ENCODE measurements at places on chromosomes 5 and 9. TPM values are rescaled to one million over a fixed set of nuclear protein-coding genes. Genes with fewer than 3 reads are reported as not detected.

DNA sequence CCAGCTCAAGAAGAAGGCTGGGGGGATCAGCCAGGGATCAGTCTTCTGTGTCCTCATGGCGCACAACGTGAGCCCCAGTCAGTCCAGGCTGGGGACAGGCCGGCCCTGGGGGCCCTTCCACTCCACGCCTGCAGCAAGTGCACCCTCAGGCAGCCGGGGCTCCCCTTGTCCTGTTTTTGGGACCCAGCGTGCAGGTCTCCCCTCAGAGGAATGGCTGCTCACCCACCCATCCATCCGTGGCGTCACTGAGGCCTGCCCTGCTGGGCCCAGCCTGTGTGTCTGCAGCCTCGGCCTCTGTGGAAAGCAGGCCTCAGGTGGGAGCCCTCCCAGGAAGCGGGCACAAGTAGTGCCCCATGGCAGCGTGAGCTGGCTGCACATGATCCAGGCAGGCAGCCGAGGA, 52.6 kb upstream of the FCN2 start:
- no peaks in the 10 kb centered on the region for H3K36me3 ChIP-seq
- no peaks in the 10 kb centered on the region for H3K4me1 ChIP-seq
- H3K27me3 ChIP-seq: no peaks in the 10 kb centered on the region
- no peak overlapping the region for H3K27ac ChIP-seq
- no peak for DNase-seq

- no peak overlapping the region for H3K27ac ChIP-seq
- H3K4me3 ChIP-seq: no peak overlapping the region
- H3K36me3 ChIP-seq: no peaks in the 10 kb centered on the region
- no peak for DNase-seq
- no peaks in the 10 kb centered on the region for H3K27me3 ChIP-seq
Measured at GRCh38 chr5:94888674-94889073, 270.2 kb downstream of the SLF1 start.

DNA sequence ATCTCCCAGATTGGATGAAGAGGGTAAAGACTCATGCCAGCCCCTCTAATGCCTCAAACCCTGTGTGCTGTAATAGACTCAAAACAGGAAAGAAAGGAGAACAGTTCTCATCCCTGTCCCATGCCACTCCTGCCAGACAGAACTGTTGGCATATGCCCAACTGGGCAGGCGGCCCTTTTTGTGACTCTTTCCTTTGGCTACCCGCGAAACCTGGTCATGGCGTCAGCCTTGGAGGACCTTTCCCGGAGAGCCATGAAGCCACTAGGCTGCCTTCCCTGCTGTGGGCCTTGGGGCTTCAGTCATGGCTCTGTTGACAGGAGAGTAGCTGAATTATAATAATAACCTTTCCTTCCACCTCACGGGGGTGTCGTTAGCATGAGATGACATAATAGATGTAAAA, 75.9 kb upstream of the SEMA6A start:
- peaks cover 51% of the 10 kb centered on the region for H3K4me1 ChIP-seq
- no peaks in the 10 kb centered on the region for H3K36me3 ChIP-seq
- H3K27me3 ChIP-seq: no peaks in the 10 kb centered on the region
- no peak overlapping the region for H3K27ac ChIP-seq
- DNase-seq: no peak
- no peak overlapping the region for H3K4me3 ChIP-seq

The CDC25C gene
- total RNA-seq: 29.9 TPM

The ZFP2 gene
- total RNA-seq: 0.42 TPM

The PDGFRB gene
- total RNA-seq: 11.3 TPM

Data from GM23338 (cell line).